CD4-positive, alpha-beta T cell treated with Interleukin-4 for 4 hours (primary cell): ENCODE measurements at places on chromosomes 4 and X.

GRCh38 chr4:15901007-15901406 is 37.5 kb downstream of the FGFBP1 start:
- DNase-seq: no peak

DNA sequence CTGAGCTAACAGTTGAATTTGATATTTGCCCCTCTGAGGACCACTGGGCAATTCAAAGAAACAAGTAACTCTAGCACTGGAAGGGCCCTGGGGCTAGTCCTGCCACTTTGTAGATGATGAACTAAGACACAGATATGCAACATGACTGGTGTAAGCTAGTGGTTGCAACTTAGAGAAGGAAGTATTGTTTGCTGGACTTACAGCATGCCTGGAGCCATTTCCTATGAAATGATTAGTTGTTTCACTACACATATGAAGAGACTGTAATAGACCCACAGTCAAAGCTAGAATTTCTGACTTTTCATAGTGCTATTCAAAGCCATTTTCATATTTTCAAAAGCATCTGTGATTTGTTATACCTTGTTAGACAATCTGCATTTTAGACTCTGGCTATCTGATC is 96.2 kb downstream of the TSPAN7 start:
- DNase-seq: no peak

- DNase-seq: no peak
Observed at GRCh38 chr4:1082215-1083182, 30.9 kb downstream of the RNF212 start.

GRCh38 chr4:107363125-107363524 is 327.0 kb upstream of the DKK2 start:
- no peak for DNase-seq

DNA sequence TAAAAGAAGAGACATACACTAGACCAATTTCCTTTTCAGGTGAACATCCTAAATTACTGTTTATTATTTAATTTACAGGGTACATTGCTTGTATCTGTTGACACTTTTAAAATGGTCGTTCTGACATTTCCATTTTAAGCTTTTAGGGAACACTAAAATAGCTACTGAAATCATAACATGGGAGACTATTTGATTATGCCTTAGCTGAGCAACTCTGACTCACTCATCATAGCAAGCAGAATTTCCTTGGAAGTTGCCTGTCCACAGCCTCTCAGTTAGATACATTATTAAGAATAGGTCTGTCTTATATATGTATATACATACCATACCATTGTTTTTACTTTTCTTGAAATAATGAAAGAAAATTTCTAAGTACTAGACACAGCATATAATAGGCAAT is 22.0 kb downstream of the GUCY1B1 start:
- DNase-seq: no peak

- DNase-seq: no peak
Observed at GRCh38 chr4:55378617-55379467, 16.9 kb upstream of the TMEM165 start.

DNA sequence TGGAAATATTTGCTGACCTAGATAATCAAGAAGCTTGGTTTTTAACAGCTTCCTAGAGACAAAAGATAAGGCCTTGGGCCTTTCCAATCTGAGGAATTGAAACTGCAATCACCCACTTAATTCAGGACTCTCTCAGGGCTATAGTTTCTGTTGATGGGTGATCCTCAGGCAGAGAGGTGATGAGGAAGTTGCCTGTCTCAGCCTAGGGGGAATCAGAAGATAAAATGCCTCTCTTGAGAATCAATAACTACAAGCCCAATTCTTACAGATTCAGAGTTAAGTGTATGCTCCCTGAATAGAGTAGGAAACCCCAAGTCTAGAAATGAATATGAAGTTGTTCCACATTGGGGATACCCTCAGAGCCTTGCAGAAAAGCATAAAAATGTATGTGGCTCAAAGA is 45.5 kb downstream of the NFKB1 start:
- DNase-seq: no peak

GRCh38 chr4:137558951-137559350 is 26.7 kb upstream of the PCDH18 start:
- no peak for DNase-seq

GRCh38 chrX:65821721-65822496 is 154.5 kb downstream of the MSN start:
- peak; percentile 27 for DNase-seq

DNA sequence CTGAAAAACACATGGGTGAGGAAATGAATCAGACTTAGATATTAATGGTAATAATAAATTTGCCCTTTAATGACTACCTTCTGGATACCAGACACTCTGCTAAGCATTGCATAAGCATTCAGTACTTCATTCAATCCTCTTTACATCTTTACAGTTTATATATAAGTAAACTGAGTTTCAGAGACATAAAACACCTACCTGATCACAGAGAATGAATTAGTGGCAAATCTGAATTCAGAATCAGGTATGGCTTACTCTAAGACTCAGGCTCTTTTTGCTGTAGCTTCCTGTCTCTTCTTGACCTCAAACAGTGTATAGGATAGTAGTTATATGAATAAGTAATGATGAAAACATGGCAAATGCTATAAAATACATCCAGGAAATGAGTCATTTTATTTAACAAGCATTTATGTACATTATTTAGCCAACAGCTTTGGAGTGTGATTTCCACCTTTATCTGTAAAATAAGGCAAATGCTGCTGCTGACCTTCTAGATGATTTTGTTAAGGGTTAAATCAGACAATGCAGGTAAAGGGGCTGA is 83.9 kb downstream of the VEGFC start:
- no peak for DNase-seq

GRCh38 chr4:7150036-7150635 is 42.2 kb upstream of the SORCS2 start:
- no peak for DNase-seq

DNA sequence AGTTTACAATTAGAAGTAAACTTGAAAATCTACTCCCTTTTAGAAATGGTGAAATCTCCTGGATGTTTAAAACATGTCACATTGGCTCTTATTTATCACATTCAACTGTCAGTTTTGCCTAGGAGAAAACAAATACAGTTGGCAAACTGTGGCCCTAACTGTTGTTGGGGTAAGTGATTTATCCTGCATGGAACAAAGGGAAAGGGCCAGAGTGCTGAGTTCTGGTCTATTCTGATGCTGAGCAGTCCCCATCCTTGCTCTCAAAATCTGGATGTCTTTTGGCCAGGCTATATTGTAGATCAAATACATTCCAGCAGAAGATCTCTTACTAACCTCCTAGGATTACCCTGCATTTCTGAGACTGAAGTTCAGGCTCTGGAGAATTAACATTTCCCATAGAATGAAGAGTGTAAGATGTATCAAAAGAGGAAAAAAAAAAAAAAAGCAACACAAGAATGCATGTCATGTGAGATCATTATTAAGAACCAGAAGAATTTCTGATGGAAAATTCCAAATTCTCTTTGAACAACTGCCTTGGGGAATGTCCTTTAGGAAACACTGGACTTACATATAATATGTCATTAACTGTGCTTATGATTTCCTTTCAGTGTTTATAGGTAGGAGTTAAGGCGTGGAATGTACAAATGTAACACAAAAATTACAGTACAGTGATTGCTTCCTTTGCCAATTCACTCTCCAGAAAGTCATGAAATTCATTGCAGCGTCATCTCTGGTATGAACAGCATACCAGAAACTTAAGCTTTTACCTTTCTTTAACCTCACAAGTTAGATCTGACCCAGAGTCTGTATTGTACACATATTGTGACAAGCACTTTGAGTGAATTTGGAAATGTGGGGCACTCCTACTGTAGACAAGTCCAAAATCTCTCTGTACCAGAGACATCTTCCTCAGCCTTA is 1012.5 kb upstream of the LCORL start:
- no peak for DNase-seq

DNA sequence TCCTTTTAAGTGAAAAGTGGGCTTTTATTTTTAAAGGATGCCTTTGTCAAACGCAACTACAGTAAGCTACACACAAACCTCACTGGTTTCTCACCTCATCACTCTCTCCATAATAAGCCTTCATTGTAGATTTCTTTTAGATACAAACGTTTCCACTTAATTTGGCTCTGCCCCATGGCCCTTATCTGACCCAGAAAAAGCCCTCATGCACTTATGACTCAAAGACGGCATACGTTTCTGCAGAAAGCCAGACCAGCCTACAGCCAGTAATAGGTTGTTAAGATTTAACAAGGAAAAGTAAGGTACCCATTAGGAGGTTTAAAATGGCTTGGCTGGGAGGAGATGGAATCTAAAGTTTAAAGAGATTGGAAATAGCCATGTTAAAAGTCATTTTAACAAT is 914.6 kb upstream of the INTU start:
- no peak for DNase-seq

GRCh38 chrX:46624090-46624786 is 50.7 kb downstream of the CHST7 start:
- no peak for DNase-seq

- no peak for DNase-seq
Observed at GRCh38 chr4:85058551-85058950, 92.1 kb upstream of the WDFY3 start.

GRCh38 chr4:100895556-100896197 is 377.9 kb upstream of the EMCN start:
- peak; percentile 46 for DNase-seq

DNA sequence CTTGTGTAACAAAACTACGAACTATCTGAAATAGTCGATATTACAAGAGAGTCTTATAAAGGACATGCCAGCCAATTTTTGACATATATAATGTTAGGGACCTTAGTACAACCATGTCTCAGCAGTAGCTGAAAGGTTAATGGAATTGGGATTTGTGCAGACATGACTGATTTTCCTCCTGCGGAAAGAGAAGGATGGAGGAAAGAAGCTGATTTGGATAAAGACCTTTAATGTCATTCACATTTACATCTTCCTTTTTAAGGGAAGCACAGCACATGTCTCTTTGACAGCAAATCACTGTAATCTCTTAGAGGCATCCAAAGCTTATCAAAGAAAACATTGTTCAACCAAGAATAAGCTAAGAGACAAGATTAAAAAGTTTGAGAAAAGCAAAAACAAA is 1976.2 kb upstream of the IGFBP7 start:
- DNase-seq: no peak

GRCh38 chr4:35182451-35182850 is 1061.9 kb downstream of the ARAP2 start:
- DNase-seq: no peak
